ENCODE measurements at places on chromosomes 12 and 14.

DNA sequence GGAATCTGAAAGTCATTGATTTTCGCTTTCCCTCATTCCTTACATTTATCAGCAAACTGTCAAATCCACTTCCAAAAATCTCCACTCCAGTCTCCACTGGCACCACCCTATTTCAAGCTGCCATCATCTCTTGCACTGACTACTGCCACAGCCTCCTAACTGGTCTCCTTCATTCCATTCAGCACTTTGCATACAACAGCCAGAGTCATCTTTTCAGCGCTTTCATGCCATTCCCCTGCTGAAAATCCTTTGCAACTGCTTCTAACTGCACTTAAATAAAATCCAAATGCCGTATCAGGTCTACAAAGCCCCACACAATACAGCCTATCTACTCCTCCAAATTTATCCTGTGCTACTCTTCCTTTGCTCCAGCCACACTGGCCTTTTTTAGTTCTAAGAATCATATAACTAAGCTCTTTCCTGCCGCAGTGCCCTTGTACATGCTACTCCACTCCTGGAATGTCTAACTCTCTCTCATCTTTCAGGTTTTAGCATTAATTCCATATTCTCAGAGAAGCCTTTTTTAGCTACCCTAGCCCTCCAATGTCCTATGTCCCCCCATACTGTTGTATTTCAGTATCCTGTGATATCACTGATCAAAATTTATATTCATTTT is 21.6 kb downstream of the FERMT2 start:
- DNase-seq, result no peak

DNA sequence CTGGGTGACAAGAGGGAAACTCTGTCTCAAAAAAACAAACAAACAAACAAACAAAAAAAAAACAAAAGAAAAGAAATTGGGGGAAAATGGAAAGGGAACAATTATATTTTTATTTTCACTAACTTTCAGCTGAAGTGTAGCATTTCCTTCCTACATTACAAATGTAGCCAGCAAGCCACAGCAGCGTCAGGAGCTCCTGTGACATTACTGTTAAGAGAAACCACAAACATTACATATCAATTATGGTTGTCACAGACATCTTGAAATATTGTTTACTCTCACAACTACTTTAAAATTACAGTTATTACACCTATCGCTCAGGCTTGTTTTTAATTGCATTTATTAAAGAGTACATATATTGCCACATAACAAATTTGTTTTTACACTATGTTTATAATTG is 49.8 kb upstream of the SLC24A4 start:
- DNase-seq, result no peak

- DNase-seq, result no peak
Measured at GRCh38 chr12:5619628-5620027, 187.7 kb downstream of the NTF3 start.

DNA sequence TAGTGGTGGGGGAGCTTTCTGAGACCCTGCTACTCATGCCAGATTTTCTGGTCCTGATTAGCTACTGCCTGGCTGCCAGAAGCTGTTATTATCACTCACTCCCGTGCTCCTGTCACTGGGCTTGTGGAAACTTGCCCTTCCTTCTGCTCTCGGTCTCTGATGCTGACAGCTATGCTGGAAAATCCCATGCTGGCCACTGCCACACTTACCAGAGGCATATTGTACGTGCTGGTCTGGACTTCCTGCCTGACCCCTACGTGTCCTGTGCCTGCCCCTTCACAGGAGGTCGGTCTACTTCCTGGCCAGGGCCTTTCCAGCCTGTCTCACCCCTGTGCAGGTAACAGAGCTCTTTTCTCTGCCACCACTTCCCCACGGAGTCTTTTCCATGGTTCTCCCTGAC is 149.4 kb upstream of the PLEKHG7 start:
- DNase-seq, result peak; percentile 84

GRCh38 chr14:24741871-24742270 is 107.9 kb upstream of the GZMB start:
- no peak for DNase-seq

GRCh38 chr12:89247967-89248366 is 104.3 kb downstream of the DUSP6 start:
- DNase-seq, result no peak

DNA sequence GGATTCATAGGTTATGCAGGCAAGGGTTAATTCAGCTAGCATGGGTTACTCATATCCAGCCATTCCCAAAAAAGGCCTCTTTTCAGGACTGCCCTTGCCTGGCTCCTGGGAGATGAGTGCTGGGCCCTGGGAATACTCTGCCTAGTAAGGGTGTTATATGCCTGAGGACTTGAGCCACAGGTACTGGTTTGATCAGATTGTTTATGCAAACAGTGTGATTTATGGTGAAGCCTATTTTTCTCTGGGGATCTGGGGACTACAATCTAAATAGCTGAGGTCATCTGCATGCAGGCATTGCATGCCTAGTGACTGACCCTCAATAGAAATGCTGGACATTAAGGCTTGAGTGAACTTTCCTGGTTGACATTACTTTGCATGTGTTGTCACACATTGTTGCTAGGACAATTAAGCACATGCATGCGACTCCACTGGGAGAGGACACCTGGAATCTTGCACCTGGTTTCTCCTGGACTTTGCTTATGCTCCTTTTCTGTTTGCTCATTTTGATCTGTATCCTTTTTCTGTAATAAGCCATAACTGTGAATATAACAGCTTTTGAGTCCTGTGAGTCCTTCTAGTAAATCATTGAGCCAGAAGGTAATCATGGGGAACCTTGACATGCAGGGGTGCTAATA is 73.0 kb downstream of the RAD51B start:
- DNase-seq, result no peak

DNA sequence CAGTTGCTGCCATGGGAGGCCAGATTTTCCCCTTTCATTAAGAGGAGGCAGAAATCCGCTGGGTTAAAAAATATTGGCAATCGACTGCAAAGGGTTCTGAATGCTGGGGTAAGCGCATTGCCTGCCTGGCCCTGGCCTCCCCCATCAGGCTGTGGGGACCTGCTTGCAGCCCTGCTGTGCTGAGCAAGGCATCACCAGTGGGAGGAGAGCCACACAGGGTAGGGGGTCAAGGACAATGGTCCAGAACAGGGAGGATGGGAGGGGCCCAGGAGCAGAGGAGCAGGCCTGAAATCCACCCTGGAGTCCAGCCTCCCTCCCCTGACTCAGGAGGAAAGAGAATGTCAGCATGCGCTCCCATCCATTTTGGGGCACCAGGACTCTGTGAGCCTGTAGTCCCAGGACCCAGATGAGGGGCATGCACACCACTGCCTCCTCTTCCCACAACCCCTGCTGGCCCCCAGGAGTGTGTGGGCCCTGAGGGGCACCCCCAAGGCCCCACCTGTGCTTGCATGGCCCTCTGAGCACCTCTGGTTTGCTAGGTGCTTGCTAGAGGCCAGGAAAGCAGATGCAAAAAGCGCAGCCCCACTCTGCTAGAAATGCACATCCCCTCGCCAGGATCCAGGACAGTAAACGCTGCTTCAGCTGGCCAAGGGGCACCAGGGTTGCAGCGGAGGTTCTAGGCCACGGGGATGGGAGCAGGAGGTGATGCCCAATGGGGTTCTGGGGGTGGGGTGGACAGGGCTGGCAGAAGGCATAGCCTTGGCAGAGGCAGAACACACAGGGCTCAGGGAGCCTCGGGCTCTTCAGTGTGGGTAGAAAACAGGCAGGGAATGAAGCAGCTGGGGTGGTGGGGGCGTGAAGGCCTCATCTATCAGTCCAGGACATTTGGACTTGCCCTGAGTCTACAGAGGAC is 14.6 kb downstream of the TESC start:
- DNase-seq, result no peak

DNA sequence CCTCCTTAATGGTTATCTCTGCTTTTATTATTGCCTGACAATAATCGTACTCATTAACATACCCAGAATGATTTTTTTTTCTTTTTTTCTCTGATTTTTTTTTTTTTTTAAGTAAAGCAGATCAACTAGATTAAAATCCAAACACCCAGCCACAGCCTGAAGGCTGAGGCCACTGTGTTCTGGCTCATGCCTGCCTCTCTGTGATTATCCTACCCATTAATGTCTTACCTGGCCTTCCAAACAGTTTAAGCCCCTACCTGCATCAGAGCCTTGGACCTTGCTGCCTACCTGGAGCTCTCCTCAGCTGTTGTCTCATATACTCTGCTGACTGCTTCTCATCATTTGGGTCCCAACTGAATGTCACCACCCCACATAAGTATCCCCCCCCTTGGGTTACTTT is 6.8 kb upstream of the TMED10 start:
- DNase-seq, result no peak

DNA sequence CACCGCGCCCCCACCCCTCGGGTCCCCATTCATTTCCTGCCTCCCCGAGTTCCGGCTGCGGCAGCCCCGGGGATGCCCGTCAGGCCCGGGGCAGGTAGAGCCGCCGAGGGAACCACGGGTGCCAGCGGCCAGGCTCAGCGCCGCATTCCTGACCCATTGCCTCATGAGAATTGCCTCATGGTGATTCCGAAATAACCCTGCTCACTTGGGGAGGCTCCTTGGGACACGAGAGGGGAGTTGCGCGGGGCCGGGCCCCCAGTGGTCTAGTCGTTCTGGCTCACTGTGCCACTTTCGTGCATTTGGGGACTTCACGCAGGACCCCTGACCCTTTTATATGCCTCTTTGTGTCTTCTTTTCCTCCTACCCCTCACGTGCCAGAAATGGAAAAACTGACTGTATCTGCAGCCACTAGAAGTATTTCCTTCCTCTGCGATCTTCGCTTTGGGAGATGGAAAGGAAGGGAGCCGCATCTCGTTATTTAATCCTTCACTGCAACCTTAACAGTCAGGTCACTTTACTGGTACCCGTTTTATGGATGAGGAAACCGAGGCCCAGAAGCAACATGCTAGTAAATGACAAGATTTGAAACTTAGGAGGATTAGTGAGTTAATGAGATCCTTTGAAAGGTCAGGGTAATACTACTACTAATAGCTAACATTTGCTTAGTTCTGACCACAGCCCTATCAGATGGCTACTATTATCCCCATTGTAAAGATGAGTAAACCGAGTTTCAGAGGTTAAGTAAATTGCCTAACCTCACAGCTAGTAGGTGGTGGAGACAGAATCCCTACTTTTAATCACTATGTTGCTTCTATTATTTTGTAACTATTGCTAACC is 768 bp downstream of the PTPN11 start:
- DNase-seq, result no peak

DNA sequence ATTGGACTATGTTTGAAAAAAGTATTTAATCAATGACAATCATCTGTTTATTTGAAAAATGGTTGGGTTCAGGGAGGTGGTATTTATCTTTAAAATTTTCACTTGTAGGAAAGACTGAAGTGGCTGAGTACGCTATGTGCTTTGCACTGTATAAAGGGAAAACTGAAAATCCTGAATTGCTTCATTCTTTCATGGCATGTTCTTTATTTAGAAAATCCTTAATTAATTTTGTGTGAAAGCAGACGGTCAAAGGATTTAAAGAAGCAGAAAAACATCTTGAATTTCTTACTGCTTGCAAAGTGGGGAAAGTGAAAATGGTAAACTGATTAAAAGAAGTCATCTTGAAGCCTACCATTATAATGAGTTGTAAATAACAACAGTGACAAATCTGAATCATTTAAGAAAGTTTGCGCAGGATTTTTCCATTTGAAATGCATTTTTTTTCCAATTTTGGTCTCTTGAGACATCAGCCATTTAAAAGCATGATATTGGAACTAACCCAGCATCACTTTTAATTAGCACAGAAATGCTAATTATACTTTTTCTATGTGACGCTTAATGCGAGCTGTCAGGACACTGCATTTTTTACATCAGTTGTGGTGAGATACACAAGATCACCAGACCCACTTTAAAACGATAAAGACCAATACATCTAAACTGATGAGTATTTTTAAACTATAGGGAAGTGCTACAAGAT is 169.0 kb downstream of the NEDD1 start:
- DNase-seq, result no peak

GRCh38 chr12:111430433-111431353 is 25.0 kb downstream of the SH2B3 start:
- no peak for DNase-seq

GRCh38 chr12:49367381-49368239 is at the start of gene SPATS2:
TSS of gene SPATS2 (plus strand) at chr12:49367462. CDS start at chr12:49461013, 93,551 bp downstream.
- DNase-seq, result peak; percentile 33

DNA sequence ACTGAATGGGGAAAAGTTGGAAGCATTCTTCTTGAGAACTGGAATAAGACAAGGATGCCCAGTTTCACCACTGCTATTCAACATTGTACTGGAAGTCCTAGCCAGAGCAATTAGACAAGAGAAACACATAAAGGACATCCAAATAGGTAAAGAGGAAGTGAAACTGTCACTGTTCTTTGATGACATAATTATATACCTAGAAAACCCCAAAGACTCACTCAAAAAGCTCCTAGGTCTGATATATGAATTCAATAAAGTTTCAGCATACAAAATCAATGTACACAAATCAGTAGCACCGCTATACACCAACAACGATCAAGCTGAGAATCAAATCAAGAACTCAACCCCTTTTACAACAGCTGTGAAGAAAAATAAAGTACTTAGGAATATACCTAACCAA is 157.3 kb upstream of the DDHD1 start:
- no peak for DNase-seq

DNA sequence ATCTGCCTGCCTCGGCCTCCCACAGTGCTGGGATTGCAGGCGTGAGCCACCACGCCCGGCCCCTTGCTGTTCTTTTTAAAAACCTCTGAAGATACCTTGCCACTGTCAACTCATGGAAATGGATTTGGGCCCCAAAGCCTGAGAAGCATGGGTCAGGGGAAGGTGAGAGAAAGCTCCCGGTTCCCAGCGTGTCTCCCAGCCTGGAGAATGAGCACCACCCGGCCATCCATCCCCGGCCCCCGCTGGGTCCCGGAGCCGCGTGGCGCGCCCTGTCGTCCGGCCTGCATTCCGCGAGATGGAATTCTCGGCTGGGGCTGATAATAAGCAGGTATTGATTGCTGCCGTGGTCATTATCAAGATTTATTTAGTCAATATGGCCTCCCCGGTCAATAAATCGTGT is 126.5 kb upstream of the MYL2 start:
- no peak for DNase-seq

GRCh38 chr12:54555670-54556257 is 6.4 kb downstream of the PDE1B start:
- no peak for DNase-seq

DNA sequence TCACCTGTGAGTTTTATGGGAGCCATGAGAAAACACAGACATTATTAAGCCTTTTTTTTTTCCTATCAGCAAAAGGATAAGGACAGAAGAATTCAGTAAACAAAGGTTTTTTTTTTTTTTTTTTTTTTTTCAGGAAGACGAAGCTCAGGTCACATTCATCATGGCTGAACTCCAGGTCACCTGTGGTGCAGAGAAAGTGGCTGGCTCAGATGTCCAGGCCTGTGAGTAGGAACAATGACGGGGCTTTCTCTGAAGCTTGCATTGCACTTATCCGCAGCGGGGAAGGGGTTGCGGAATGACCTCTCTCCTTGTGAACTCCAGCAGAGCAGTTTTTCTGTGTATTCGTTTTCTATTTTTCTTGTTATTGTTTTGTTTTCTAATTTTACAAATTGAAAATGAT is 759.6 kb upstream of the TMEM132C start:
- DNase-seq, result no peak

- no peak for DNase-seq
Measured at GRCh38 chr12:96020314-96021003, 14.9 kb downstream of the LTA4H start.

- DNase-seq, result no peak
Measured at GRCh38 chr14:35934499-35934898, 108.4 kb downstream of the BRMS1L start.

GRCh38 chr12:27971606-27972005 is 927 bp downstream of the PTHLH start:
- no peak for DNase-seq

Measured in NCI-H1694 (cell line).